ENCODE measurements at places on chromosomes 12 and 14.

GRCh38 chr14:37580146-37580545, 14.9 kb downstream of the FOXA1 start:
- no peak for DNase-seq

- no peak for DNase-seq
Measured at GRCh38 chr12:3661028-3661427, 91.9 kb downstream of the CRACR2A start.

- no peak for DNase-seq
Measured at GRCh38 chr12:107801150-107801549, 26.6 kb downstream of the ASCL4 start.

GRCh38 chr12:109706747-109707469, 6.7 kb upstream of the FAM222A start:
- no peak for DNase-seq

- no peak for DNase-seq
Measured at GRCh38 chr14:74134484-74134883, 49.7 kb downstream of the LIN52 start.

DNA sequence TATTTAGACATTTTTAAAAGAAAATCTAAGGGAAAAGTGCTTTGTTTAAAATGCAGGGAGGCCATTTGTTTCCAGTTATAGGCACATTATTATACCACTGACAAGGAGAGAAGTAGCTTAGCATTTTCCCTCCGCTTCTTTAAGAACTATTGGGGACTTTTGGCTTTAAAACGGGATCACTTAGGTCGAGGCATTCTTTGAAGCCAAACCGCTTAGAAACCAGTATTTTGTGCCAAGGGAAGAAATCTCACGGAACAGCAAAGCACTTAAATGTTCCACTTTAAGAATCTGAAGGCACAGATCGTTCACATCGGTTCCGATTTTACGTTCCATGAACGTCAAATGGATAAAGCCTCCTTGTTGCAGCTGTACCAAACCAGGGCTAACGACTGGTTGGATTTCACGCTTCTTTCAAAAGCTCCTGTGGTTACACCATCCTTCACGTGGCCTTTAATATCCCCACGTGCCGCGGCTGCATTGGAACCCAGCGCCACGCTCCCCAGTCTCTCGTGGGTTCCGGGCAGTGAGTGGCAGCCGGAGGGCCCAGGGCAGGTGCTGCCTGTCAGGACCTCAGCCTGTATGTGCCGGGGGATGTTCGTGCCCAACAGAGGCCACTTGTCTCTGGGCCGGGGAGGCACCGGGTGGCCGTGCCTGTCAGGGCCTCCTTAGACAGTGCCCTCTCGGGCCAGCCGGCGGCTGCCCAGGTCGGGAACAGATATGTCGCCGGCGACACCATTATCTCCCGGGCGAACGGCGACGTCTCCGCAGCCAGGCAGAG, 195.4 kb downstream of the KIF26A start:
- DNase-seq = no peak

DNA sequence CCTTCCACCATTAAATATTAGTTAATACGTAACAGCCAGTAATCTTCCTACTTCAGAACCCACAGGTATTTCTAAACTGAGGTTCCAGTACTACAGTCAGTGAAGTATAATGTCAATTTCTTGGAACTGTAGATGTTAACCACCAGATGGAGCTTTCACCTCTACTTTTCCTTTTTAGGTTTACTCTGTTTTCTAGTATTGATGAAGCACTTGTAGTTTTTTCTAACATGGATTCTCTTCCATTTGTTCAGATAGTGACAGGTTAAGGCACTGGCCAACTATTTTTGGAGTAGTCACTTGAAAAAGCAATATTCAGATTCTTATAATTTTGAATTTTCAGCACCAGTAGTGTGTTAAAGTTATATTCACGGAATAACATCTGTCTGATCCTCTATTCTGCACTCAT, 4.6 kb upstream of the SEC23A start:
- DNase-seq = no peak

DNA sequence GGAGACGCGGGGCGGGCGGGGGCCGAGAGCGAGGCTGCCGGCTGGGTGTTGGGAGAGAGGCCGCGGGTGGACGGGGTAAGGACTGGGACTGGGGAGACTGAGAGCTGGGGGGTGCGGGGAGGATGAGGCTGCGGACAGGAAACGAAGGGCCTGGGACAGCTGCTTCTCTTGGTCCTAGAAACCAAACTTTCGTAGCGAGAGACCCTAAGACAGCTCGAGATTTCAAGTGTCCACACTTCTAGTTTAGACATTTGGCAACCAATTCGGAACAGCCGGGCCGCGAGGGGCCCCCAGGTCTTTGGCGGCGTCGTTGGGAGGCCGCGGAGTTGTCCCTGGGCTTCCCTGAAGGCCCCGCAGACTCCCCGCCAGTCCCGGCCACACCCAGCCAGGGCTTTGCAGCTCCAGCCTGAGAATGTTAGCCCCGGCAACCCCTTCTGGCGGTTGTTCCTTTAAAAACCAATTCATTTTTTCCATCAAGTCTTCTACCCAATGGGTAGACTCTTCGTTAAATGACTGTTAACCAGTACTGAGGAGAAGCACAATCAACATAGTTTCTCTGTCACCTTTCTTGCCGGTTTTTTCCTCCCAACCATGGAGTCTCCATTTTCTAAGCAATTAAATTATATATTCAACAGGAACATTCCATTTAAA, 11.5 kb downstream of the NKX2-1 start:
- no peak for DNase-seq

GRCh38 chr12:113103756-113104450, 31.7 kb downstream of the RASAL1 start:
- no peak for DNase-seq

- DNase-seq = no peak
Measured at GRCh38 chr12:34021071-34021470, 1.2 kb upstream of the ALG10 start.

GRCh38 chr12:51437431-51437830, 12.8 kb downstream of the SLC4A8 start:
- no peak for DNase-seq

- peak; percentile 79 for DNase-seq
Measured at GRCh38 chr12:47218191-47218654, 138.5 kb upstream of the AMIGO2 start.

- DNase-seq = no peak
Measured at GRCh38 chr12:14408208-14408607, 42.7 kb downstream of the ATF7IP start.

GRCh38 chr14:68234101-68234905, 414.7 kb downstream of the RAD51B start:
- DNase-seq = no peak

GRCh38 chr12:51200806-51201205, 17.1 kb downstream of the POU6F1 start:
- no peak for DNase-seq

DNA sequence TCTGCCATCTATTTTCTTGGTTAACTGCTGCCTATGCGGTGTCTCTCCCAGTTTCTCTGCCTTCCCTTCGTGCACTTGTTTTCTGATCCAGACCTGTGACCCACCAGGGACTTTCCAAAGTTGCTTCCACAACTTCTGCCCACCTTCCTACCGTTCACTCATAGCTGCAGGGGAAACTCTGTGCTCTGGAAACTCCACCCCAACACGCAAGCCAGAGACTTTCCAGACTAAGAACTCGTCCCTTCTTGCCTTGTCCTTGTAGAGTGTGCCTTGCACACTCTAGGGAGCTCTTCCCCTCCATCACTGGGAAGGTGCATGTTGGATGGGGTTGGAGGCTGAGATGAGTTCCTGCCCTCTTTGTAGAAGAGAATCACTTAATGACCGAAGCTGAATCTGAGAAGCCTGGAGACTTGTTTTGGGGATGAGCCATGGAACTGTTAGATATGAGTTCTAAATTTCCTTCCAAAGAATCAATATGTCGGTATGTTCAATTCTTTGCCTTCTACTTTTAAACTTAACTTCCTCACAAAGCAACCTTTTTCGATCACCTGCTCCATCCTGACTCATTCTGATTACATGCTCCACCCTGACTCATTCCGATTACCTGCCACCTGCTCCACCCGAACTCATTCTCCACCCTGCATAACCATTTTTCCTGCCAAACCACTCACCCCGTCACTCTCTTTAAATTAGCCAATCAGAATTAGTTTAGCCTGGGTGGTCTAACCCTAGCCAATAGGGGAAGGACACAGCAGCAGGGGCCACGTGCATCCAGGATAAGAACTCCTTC, 82.1 kb upstream of the CAPRIN2 start:
- no peak for DNase-seq

- no peak for DNase-seq
Measured at GRCh38 chr14:24699052-24699451, 65.1 kb upstream of the GZMB start.

GRCh38 chr12:104850781-104851180, 107.3 kb downstream of the SLC41A2 start:
- DNase-seq = no peak

- no peak for DNase-seq
Measured at GRCh38 chr14:101903111-101903561, 61.2 kb upstream of the DYNC1H1 start.

- no peak for DNase-seq
Measured at GRCh38 chr12:103909811-103910210, 20.4 kb upstream of the HSP90B1 start.

DNA sequence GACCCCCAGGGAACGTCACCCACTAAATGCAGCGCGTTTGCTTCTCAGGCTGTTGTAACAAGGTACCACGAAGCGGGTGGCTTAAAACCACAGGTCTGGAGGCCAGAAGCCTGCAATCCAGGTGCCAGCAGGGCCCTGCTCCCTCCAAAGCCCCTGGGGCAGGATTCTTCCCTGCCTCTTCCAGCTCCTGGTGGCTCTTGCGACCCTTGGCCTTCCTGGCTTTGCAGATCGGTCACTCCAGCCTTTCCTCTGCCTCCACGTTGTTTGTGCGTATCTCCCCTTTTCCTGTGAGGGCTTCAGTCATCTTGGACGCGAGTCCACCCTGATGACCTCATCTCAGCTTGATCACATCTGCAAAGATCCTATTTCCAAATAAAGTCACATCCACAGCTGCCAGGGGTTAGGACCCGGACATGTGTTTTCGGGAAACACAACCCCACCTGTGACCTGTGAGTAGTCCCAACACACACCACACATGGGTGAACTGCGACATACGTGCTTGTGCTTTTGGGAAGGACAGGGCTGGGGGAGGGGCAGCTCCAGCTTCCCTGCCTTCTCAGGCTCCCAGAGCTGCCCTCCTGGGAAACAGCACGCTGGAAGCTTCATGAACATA, 114.5 kb upstream of the NCOR2 start:
- DNase-seq = no peak

- peak; percentile 29 for DNase-seq
Measured at GRCh38 chr12:7832059-7832696, 40.5 kb downstream of the SLC2A14 start.

- no peak for DNase-seq
Measured at GRCh38 chr12:75706786-75707605, 195.6 kb upstream of the KRR1 start.

DNA sequence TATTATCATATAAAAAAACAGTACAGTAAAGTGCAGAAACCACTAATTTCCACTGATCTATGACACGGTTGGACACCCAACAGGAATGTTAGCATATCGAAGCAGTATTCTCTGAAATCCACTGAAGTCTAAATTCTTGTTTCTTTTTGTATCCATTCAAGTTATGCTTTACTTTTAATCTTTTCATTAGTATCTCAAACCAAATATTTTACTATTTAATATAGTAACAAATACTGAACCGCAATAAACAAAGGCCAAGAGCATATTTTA, 41.1 kb downstream of the ATXN2 start:
- DNase-seq = no peak

- no peak for DNase-seq
Measured at GRCh38 chr12:14937014-14937413, 1.3 kb downstream of the ERP27 start.

- no peak for DNase-seq
Measured at GRCh38 chr12:132480623-132481132, 9.3 kb upstream of the FBRSL1 start.

GRCh38 chr14:102055181-102055901, 31.5 kb downstream of the HSP90AA1 start:
- no peak for DNase-seq

DNA sequence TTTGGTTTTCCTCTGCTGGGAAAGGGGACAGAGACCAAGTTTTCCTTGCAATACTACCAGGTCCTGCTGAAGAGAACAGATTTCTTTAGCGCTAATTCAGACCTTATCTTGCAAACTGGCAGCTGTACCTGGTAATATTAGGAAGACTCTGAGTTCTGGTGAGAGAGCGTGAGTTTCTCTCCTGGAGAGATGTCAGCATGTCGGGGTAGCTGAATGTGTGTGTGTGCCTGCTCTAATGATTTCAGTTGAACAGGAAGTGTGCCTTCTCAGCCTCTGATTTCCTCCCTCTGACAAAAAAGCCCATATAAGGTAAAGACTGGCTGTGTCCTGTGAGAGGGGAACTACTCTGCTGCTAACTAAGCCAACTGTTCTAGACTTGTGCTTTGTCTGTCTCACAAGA, 10.3 kb upstream of the ERP27 start:
- peak; percentile 54 for DNase-seq

DNA sequence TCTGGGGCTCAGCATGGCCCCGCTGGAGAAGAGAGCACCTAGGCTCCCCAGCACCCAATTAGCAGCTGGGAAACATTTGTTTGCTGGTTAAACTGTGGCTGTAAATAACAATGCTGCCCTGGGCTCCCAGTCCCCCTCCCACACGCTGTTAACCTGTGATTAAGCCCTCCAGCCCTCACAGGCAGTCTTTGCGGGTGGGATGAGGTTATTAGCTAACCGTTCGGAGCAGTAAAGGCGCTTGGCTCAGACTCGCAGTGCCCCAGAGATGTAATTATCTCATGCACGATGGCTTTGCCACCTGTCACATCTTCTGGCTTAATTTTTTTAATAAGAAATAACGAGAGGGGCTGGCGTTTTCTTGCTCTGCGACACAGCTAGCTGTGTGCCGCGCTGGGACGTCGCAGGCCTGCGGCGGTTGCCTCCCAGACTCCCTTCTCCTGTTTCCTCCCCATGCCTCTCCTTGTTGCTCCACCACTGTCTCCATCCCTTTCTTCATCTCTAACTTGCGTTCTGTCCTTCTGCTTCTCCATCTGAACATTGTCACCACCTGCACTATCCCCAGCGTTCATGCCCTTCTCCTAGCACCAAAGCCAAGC, 239.2 kb upstream of the FKBP4 start:
- no peak for DNase-seq

DNA sequence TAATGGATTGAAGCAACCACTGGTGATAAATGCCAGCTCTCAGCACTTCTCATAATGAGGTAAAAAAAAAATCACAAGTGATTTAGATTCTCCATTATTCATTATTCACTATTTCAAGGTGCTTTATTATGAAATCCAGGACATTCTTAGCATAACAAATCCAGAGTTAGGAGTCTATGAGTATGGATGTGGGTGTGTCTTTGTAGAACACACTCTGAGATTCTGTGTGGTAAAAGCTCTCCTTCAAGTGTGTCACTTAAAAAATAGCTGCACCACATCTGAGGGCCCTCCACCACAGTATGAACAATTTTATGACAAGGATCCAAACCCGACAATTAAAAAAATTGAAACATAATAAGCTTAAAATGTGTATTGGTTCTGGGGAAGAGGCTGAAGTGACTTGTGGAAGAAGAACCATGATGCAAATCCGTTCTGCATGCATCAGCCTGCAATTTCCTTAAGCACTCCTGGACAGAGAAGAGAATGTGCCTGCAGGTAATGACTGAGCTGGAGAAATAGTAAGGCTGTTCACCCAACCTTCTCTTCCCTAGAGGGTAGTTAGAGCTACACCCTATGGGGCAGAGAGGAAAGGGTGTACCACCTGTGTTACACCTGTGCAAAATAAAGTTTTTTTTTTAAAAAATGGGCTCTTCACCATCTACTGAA, 488.5 kb upstream of the MGAT4C start:
- DNase-seq = no peak

- no peak for DNase-seq
Measured at GRCh38 chr14:64955297-64955696, 12.8 kb upstream of the GPX2 start.

GRCh38 chr14:59267046-59267445, 78.6 kb downstream of the DAAM1 start:
- DNase-seq = peak; percentile 21

- DNase-seq = no peak
Measured at GRCh38 chr12:104570174-104570907, 113.6 kb downstream of the CHST11 start.
